ENCODE measurements at places on chromosomes 16 and 17. TPM values are rescaled to one million over a fixed set of nuclear protein-coding genes. Genes with fewer than 3 reads are reported as not detected.

Gene TLCD3B
- total RNA-seq, result not detected

Gene CASKIN2
- total RNA-seq, result 18.6 TPM

Gene KRT32
- total RNA-seq, result not detected

Gene KRTAP1-5
- not detected for total RNA-seq

Gene NAGS
- 11.7 TPM for total RNA-seq

Gene PDF
- 9.6 TPM for total RNA-seq

Gene MT3
- total RNA-seq, result not detected

Gene ATP2A3
- total RNA-seq, result not detected

Gene LYZL6
- total RNA-seq, result not detected

Gene CLDN6
- total RNA-seq, result not detected

Gene VWA3A
- not detected for total RNA-seq

Gene ZNF597
- 2.9 TPM for total RNA-seq

Gene GPR139
- total RNA-seq, result not detected

Gene GHDC
- total RNA-seq, result 12.4 TPM

Gene C1QTNF1
- total RNA-seq, result 2.9 TPM

Gene TPSB2
- total RNA-seq, result not detected

Gene CPSF4L
- total RNA-seq, result not detected

Gene CRHR1
- total RNA-seq, result not detected

Gene ABCA3
- 33.9 TPM for total RNA-seq

Gene BCL6B
- 175 TPM for total RNA-seq

Gene CES5A
- total RNA-seq, result not detected

Gene ZDHHC1
- total RNA-seq, result 8.5 TPM

Gene PIP4K2B
- total RNA-seq, result 60.1 TPM

Gene IKZF3
- not detected for total RNA-seq

Gene OR4D1
- total RNA-seq, result not detected

Gene MARVELD3
- not detected for total RNA-seq

Gene KRT33B
- total RNA-seq, result not detected

Gene CMTM2
- not detected for total RNA-seq

Gene CNGB1
- total RNA-seq, result under 0.01 TPM

Gene KRT40
- not detected for total RNA-seq

Gene SRP68
- total RNA-seq, result 33.4 TPM

Gene TP53TG3C
- total RNA-seq, result not detected

Gene MEIOB
- not detected for total RNA-seq

Gene COX11
- total RNA-seq, result 48.5 TPM

Gene OR3A3
- not detected for total RNA-seq

Gene NGFR
- total RNA-seq, result not detected

Gene STX8
- total RNA-seq, result 64.7 TPM

Gene RAMP2
- 7.6 TPM for total RNA-seq

Gene ZNF688
- total RNA-seq, result 6.2 TPM

Gene RHBDL3
- not detected for total RNA-seq

Gene ABCC3
- total RNA-seq, result 5.2 TPM
